ENCODE measurements at places on chromosomes 2 and 18.

DNA sequence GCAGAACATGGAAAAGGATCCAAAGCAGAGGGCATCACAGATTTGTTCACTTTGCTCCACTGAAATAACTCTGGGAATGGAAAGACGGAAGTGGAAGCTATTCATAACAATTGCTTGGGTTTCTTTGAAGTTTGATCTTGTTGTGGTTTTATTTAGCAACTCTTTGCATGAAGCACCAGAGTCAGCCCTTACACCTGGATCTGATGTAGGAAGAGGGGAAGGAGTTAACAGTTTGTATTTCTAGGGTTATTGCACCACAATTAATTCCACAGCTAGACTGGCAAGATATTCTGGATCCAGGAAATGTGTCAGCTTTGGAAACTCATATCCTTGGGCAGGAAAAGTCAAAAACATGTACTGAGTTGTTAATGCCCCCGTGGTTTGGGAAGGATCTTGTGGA, 1143.4 kb downstream of the CNTNAP5 start:
- DNase-seq: no peak

GRCh38 chr2:219118504-219118903, 42.1 kb downstream of the NHEJ1 start:
- no peak for DNase-seq

GRCh38 chr2:46058140-46058539, 239.1 kb upstream of the EPAS1 start:
- no peak for DNase-seq

- DNase-seq: no peak
Observed at GRCh38 chr2:128734521-128735295, 416.0 kb upstream of the HS6ST1 start.

GRCh38 chr2:207819021-207819797, 49.5 kb upstream of the FZD5 start:
- no peak for DNase-seq

- DNase-seq: no peak
Observed at GRCh38 chr2:239445771-239446524, 45.1 kb upstream of the HDAC4 start.

DNA sequence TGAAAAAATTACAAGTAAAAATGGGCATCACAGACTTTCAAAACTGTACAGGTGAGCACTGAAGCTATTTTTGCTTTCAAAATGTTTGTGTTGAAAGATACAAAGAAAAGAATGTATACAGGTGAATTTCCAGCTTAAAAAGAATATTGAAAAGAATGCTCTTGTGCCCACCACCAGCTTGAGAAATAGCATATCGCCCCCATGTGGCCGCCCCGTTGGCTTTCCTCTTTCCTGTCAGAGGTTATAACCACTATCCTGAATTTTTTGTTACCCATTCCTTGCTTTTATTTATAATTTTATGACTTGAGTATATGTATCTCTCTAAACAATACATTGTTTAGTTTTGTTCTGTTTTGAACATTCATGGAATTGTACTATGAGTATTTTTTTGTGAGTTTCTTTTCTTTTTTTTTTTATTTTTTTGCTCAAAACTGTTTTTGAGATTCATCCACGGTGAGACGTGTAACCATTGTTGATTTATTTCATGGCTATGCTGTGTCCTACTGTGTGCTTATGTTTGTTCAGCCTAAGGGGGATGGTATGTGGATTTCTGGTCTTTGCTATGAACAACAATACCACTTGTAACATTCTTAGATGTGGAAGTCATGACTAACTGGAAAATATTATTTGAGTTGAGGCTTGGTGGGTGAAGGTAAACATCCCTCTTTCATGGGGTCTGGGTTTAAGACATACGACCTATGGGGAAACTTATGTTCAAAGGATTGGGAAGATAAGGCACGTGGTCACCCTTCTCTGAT, 11.6 kb downstream of the TRPM8 start:
- peak; percentile 12 for DNase-seq

DNA sequence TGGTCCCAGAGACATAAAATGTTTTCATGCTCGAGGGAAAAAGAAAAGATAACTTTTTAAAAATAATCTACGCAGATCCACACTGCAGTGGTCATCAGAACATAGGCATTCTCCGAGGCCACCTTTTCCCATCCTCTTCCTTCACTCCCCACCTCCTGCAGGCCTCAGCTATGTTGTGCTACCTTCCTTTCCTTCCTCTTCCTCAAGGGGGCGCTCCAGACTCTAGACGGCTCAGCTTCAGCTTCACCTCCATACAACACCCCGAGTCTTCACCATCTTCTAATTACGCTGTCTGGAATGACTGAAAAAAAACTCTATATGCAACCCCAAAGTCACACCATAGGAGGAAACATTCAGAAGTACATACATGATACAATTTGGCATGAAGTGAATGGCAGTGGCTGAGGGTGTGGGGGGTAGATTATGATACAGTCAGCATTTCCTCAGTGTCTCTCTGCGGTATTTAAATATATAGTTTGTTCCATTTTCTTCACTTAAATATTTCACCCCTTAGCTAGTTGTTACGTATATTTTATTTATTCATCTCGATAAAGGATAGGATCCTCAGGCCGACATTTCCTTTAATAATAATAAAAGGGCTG, 583.6 kb downstream of the IRS1 start:
- DNase-seq: peak; percentile 35

DNA sequence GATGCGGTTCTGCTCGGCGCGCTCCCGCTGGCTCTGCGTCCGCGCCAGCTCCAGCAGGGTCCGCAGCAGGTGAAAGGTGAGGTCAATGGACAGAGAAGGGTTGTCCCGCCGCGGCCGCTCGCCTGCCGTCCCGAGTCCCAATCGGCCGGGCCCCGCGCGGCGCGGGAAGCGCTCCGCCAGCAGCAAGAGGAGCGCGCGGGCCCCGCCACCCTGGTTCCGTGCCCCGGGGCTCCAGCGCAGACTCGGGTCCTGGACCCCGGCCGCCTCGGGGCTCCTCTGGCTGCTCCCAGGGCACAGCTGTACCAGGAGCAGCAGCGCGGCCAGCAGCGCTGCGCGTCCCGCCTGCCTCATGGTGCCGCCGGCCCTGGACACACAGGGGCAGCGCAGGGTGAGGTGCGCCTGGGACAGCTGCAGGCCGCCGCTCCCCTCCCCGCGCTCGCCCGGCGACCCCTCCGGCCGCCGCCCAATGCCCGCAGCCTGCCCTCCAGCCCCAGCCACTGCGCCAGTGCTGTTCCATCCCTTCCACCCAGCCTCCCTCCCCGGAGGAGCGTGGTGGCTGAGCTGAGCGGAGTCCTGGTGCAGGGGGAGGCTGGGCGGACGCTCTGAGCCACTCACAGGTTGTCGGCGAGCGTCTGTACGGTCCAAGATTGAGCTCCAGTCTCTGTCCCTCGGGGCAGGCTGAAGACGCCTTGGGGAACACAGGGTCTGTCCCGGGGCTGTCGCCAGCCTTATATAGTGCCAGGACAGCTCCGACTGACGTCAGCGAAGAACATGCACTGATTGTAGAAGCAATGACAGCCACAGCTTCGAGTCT, 493 bp downstream of the UCN start:
- DNase-seq: no peak

- DNase-seq: peak; percentile 3
Observed at GRCh38 chr2:178404368-178404767, 46.6 kb downstream of the PRKRA start.

GRCh38 chr18:72336786-72337185, 207.4 kb downstream of the CBLN2 start:
- no peak for DNase-seq

- DNase-seq: no peak
Observed at GRCh38 chr2:221096706-221097567, 475.2 kb downstream of the EPHA4 start.

GRCh38 chr2:120874888-120875275, 139.2 kb downstream of the GLI2 start:
- DNase-seq: no peak

GRCh38 chr18:63180971-63181376, 138.6 kb downstream of the BCL2 start:
- DNase-seq: no peak

GRCh38 chr2:185738679-185739472, at the start of gene FSIP2:
Gene FSIP2, plus strand, starts transcription at chr2:185738804. Its CDS starts 91 bp downstream, at chr2:185738895.
- DNase-seq: peak; percentile 52

- DNase-seq: no peak
Observed at GRCh38 chr2:186913870-186914269, 64.9 kb upstream of the ZSWIM2 start.

GRCh38 chr2:236290742-236291425, 26.7 kb upstream of the ASB18 start:
- DNase-seq: no peak

GRCh38 chr2:179297927-179298326, 33.3 kb upstream of the SESTD1 start:
- DNase-seq: no peak

GRCh38 chr2:37189452-37190153, 1.1 kb upstream of the SULT6B1 start:
- no peak for DNase-seq

- no peak for DNase-seq
Observed at GRCh38 chr18:5164903-5165302, 32.2 kb downstream of the AKAIN1 start.

- DNase-seq: no peak
Observed at GRCh38 chr2:19474128-19474527, 115.7 kb upstream of the OSR1 start.

- DNase-seq: no peak
Observed at GRCh38 chr2:7196883-7197282, 279.7 kb downstream of the RNF144A start.

DNA sequence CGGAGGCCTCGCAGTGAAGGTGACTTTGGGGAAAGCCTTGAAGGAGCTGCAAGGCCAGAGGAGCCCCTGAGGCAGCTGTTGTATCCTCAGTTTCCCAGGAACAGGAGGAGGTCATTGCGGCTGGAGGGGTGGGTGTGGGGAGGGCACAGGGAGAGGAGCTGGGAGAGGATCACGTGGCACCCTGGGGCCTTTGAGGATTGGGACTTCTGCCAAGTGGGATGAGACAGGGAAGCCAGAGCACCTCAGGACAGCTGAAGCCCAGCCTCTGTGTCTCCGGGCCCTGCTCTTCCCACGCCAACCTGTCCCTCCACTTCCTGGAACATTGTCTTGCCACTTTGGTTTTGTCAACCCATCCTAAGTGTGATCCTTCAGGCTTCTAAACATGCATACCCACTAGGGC, 19.4 kb upstream of the RRM2 start:
- no peak for DNase-seq

DNA sequence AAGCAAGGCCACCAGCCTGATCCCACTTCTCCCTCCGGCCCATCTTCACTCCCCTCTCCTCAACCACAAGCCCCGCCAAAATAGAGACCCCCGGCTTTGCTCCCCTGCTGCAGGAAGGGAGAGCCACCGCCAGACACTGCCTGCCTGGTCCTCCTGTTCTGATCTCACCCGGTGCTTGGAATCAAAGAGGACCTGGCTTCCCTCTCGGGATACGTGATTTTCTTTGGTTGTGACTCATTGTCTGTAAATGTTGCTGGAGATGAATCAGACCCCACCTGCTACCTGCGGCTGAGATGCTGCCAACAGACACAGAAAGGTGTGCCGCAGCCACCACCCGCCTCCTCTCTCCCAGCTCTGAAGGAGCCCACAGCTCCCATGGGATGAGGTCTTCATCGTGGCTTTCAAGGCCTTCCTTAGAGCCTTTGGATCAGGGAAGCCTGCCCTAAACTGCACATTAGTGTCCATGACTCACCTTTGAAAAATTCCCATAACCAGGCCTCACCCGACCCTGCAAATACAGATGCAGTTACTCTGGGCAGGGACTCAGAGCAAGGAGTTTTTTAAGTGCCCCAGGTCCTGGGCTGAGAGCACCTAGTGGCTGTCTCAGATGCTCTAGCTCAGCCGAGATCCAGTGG, 79.4 kb upstream of the ZNF532 start:
- DNase-seq: no peak

GRCh38 chr2:38747819-38748218, 3.3 kb downstream of the SRSF7 start:
- no peak for DNase-seq

DNA sequence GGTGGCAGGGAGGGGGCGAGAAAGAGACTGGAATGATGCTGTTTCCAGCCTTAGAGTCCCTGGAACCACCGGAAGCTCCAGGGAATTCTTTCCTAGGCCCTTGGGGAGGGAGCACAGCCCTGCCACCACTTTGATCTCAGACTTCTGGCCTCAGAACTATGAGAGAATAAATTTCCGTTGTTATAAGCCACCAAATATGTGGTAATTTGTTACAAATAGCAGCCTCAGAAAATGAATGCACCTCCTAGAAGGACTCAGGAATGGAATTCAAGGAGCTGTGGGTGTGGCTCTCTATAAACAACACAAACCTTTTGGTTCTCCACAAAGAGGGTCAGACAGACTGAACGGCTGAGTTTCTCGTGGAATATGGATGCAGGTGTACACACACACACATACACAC, 144.5 kb downstream of the ACKR3 start:
- DNase-seq: no peak

GRCh38 chr2:10977621-10978020, 65.9 kb downstream of the KCNF1 start:
- no peak for DNase-seq

GRCh38 chr2:1653956-1654695, 90.2 kb downstream of the PXDN start:
- no peak for DNase-seq

GRCh38 chr18:35408843-35409261, 31.7 kb upstream of the ZNF396 start:
- no peak for DNase-seq

DNA sequence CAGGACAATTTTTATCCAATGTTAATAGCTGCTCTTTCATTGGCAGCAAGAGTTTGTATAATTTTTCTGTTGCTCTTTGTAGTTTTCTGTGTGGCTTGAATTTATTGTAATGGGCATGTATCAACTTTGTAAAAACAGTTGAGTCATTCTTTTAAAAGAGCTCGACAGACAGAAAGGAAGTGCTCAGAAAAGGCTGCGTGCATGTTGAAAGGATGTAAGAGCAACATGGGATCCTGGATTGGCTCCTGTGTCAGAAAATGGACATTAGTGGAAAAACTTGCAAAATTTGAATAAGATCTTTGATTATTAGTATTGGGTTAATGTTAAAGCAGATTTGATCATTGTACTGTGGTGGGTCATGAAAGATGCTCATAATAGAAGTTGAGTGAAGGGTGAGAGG, 93.3 kb upstream of the CDC42EP3 start:
- DNase-seq: no peak

DNA sequence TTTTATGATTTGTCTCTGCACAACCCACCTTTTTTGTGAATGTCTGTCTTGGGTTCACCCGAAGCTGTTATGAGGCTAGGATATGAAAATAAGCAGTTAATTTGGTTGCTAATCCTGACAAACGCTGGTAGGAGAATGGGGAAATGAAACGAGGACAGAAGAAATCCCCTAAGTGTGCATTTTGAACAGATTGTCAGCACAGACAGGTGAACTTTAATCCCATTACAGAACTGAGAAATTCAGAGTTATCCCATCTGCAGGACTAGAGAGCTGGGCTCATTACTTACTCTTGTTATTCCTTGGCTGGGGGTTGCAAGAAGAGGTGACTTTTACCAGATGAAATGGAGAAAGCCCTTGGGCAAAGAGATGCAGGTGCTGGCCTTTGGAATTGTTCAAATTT, 123.3 kb upstream of the NYAP2 start:
- DNase-seq: no peak

DNA sequence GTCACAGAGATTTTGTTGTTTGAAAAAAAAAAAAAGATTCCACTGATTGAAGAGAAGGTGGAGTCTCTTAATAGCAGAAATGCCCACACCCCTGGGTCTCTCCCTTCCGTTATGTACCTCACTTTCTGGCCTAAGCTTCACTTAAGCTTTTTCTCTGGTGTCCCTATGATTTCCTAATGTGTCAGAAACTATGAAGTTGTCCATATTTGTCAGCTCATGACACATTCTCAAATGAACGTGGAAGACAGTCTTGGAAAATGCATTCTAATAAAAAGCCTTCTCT, 5.4 kb upstream of the MALL start:
- DNase-seq: no peak

GRCh38 chr18:9348766-9349165, 14.2 kb downstream of the TWSG1 start:
- no peak for DNase-seq
